ENCODE measurements at places on chromosomes 5 and 9.
A peak's percentile ranks its signal among the peaks of the same experiment; 100 is the strongest.

- DNase-seq = no peak
Observed at GRCh38 chr5:154221371-154221896, 30.9 kb downstream of the GALNT10 start.

DNA sequence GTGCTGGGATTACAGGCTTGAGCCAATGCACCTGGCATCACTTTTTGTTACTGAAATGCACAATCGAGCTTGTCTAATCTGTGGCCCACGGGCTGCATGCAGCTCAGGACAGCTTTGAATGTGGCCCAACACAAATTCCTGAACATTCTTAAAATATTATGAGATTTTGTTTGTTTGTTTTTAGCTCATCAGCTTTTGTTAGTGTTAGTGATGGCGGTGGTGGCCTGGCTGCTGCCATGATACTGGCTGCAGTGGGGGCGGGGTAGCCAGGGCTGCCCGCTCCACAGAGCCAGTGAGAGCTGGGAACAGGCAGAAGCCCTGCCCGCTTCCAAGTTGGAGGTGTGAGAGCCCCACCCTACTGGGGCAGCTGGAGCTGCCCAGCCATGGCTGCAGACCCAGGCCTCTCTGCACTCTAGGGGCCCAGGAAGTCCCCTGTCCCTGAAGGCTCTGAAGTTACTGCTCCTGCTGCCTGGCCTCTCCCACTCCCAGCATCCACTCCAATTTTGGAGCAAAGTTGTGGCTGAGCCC lies 76.6 kb upstream of the SHB start:
- DNase-seq = no peak

DNA sequence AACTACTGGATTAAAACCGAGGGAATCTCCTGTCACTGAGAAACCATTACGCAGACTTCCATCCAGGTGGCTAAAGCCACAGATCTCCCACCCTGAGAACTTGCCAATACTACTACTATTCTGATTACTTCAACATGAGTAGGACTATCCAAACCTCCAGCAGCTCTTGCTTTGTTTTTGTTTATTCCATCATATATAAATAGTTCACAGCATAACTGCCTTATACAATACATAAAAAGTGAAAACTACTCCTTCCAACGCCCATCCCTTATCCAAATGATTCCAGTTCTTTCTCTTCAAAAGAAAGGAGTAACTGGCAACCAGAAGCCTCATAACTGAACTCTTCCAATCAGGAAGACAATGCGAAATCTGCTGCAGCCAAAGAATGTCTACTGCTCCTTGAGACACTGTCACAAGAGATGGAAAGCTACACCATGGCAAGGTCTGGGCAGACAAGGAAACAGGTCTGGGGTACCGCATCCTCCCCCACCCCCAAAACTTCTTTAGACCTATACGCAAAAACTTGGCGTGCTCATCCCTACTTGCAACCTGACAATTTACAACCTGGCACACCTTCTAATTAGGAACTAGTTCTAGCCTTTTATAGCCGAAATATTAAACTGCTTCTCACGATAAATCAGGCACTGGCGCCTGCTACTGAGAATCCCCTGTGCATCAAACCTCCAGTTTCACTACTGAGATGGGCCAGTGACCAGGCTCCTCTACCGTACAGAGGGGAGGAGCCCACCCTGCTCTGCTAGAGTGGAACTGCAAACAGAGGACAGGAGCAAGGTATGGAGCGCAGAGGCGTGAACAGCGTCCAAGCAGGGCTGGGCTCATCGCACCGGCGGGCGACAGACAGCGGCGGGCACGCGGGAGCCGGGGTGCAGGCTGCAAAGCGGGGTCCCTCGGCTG lies 986 bp downstream of the PLPP1 start:
- peak; percentile 54 for DNase-seq

GRCh38 chr9:80615964-80616363 lies 1044.2 kb downstream of the TLE4 start:
- no peak for DNase-seq

- DNase-seq = no peak
Observed at GRCh38 chr5:16774806-16775205, 158.0 kb upstream of the RETREG1 start.

DNA sequence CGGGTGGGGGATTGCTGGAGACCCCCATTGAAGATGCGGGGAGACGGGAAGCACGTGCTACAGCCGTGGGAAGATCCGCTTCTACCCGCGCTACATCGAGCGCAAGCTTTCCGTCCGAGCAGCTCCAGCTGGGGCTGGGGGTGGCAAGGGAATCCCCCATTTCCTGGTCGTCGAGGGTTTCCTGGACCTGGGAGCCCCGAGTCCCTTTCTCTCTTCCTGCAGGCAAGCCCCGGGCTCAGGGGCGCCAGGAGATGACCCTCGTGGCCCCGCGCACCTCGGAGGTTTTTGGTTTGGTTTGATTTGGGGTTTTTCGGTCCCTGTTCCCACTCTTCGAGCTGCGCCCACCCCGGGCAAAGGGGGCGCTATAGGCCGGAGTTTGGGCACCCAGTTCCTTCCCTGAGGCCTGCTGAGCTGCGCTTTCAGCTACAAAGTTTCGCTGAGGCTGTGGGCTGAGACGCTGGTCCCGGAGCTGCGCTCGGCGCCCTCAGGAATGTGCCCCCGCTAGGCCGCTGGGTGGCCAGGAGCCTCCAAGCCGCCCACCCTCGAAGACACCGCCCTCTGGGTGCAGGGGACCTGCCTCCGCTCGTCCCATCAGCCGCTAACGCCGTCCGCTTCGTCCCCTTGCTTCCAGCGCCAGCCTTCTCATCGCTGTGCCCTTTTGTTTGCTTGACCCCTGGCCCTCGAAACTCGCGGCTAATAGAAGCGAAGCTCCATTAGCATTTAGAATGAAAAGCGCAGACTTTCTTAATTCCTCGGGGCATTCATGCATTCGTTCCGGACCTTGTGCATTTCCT lies 2.9 kb downstream of the NR4A3 start:
- peak; percentile 19 for DNase-seq

- no peak for DNase-seq
Observed at GRCh38 chr5:36414869-36415282, 113.2 kb upstream of the RANBP3L start.

DNA sequence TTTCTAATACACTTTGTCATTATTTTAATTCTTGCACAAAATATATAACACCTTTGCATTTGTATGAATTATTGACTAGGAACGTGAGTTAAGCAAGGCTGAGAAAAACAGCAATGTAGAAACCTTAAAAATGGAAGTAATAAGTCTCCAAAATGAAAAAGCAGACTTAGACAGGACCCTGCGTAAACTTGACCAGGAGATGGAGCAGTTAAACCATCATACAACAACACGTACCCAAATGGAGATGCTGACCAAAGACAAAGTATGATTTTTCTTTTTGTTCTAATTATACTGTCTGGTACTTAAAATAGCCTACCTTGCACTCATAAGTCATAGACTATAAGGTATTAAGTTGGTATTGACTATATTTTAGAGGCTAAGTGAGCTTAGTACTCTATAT lies 34.4 kb downstream of the RAD50 start:
- no peak for DNase-seq

GRCh38 chr5:81820863-81821262 lies 70.0 kb upstream of the SSBP2 start:
- no peak for DNase-seq

DNA sequence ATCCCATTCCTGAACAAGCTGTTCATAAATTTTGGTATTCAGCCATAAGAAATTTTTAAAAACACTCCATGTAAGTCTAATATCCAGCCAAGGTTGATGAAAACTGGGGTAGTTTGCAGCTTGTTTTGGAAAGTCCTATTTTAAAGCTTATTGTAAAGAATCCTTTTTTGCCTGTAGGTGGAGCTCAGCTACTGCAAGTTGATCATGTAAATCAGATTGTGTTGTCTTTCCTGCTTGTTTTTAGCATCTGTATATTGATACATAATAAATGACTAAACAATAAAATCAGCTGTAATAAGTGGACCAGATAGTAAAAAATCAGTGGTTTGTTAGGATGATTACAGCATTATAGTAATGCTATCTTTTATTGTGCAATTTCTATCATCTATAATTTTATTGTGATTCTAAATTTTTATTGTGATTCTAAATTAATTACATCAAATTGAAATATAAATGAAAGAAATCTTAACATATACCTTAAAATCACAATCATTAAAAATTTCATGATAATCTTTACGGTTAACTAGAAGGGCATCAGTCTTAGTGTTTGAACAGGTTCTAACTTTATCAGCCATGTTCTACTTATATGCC lies 42.4 kb downstream of the CWC27 start:
- no peak for DNase-seq

DNA sequence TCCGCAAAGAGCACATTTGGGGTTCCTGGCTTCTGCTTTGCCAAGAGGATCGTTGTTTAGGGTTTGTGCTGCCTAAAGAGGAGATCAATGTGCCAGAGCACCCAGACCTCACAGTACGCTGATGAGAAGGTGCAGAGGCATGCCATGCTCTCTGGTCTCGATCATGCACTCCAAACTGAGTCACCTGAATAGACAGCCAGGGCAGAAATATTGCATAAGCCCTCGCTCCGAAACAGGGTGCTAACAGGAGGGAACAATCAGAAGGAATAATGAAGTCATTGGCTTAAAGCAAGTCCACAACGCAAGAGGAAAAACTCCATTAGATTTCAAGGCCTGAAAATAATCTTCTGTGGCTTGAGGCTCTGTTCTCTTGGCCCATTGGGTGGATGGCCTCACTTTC lies 124.3 kb downstream of the GCNT1 start:
- no peak for DNase-seq

- no peak for DNase-seq
Observed at GRCh38 chr9:4548811-4549725, 58.8 kb downstream of the SLC1A1 start.

GRCh38 chr9:133597316-133597957 lies 11.8 kb downstream of the FAM163B start:
- no peak for DNase-seq

DNA sequence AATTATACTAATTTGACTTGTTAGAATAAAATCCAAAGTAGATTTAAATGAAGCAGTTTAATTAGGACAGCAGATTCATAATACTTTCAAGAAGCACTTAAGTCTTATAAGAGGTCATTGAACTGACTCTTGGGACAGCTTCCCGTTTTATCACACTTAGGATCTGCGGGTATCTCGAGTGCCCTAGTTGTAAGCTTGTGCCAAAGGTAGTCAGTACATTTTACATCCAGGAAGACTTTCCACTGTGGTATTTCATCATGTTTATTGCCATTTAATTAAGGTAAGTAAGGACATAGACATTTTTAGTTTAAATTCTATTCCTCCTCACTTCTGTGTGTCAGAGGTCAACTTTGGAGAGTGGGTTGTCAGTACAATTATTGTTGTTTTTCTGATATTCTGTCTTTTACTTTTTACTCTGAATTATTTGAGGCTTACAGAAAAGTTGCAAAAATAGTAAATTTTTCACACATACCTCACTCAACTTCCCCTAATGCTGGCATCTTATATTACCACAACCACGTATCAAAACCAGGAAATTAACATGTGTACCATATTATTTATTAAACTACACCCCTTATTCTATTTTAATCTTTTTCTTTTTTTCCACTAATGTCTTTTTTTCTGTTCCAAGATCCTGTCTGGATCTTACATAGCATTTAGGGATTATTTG lies 7.5 kb upstream of the ZNF367 start:
- no peak for DNase-seq

DNA sequence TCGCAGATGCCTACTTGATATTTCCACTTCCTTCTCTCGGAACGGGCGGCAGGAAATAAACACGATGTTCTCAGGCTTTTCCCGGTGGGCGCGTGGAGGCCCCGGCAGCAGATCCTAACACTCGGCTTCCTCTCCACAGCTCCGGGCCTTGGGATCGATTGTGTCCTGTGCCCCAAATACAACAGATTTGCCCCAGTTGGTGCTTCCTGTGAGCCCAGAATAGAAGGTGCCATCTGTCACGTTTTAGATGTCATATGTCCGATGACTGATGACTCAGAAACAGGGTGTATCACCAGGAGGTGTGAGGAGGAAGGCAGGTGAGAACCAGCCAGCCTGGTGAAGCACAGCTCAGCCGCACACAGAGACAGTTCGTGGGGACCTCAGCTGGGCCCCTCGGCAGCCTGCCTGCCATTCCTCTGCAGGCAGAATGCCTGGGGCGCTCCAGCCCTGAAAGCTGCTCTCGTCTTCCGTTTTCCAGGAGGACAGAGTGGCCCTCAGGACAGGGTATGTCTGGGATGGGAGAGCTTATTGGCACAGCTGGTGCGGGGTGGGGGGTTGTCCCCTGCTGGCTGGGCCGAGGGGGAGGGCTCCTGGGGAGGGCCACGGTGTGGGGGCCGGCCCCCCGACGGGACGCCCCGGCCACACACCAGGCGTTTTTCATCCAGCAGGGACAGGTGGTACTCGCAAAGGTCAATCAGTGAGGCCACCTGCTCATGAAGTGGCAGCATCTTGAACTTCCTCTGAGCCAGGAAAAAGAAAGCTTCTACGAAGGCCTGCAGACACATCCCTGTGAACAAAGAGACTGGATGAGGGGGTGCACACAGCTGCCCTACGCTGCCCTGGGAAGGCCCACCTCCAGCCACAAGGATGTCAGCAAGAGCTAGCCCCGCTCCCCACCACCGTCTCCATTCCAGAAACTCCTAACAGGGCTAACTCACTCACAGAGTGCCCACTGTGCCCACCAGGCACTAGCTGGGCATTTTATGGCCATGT lies 171.0 kb downstream of the DAB2IP start:
- DNase-seq = no peak

GRCh38 chr5:141199359-141200235 lies at the start of gene PCDHB11:
PCDHB11 (plus strand) TSS chr5:141199627; CDS start chr5:141199775, 148 bp downstream.
- no peak for DNase-seq

- no peak for DNase-seq
Observed at GRCh38 chr5:126384985-126385384, 38.2 kb upstream of the GRAMD2B start.

DNA sequence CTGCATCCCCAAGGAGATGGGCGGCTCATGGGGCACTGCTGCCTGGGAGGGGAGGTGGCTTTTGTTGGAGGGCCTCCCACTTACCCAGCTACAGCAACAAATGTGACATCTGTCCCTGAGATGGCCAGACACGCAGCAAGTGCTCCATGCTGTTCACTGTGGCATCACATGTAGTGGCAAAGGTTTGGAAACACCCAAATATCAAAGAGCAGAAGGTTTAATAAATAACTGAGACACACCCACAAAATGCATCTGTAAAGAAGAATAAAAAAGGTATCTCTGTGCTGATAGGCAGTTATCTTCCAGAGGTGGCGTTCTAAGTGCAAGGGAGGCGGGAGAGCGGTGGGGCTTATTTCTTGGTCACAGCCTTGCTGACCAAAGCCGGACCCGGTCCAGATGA lies 23.3 kb upstream of the CLPTM1L start:
- DNase-seq = no peak

GRCh38 chr9:14780251-14780650 lies 57.7 kb upstream of the CER1 start:
- DNase-seq = no peak

DNA sequence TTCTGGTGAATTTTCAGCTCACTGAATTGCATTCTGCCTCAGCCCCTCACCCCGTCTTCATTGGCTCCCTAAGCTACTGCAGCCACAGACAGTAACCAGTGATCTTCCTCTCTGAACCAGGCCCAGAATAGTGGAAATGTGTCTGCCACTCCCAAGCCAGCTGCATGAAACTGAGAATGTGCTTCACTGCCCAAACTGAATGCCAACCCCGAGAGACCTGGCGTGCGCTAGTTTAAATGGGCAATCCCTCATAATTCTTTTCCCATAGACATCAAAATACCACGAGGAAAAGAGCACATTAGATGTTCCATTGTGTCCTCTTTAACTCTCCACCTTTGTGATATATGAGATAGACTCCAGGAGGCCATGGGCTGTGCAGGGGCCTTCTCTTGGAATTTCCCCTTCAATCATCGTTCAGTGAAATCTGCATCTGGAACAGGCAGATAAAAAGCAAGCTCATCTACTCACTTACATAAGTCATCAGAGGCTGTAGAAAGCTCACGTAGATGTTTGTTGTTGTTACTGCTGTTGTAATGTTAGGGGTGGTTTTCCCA lies 320.2 kb downstream of the NFIB start:
- DNase-seq = no peak

- no peak for DNase-seq
Observed at GRCh38 chr9:107363516-107364152, 80.6 kb downstream of the RAD23B start.

All from uterus (tissue), 4 donors.